M059J (cell line): ENCODE measurements at places on chromosomes 5 and 9.

DNA sequence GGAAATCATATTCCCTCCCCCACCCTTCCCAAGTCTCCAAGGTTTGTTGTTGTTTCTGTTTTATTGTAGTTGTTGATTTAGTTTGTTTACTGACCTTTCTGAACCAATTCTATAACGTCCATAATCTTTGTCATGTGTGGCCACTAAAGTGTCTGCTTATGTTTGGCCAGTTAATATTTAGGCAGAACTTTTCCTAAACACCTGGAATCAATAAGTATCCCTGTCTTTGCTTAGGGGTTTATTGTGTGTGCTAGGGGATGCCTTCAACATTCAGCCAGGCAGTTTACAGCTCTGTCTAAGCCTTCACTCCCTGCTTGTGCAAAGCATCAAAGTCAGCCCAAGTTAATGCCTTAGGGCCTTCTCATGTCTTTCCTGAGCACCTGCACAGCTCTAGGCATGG lies 16.9 kb upstream of the LECT2 start:
- DNase-seq, result no peak

- no peak for DNase-seq
Measured at GRCh38 chr5:42566652-42567295, 143.5 kb downstream of the GHR start.

GRCh38 chr9:124258607-124259157 lies 933 bp downstream of the NEK6 start:
- peak; percentile 44 for DNase-seq

- no peak for DNase-seq
Measured at GRCh38 chr9:134375011-134375390, 48.7 kb downstream of the RXRA start.

GRCh38 chr9:134536101-134536900 lies 105.3 kb upstream of the COL5A1 start:
- DNase-seq, result peak; percentile 93
